ENCODE measurements at places on chromosomes 7 and 10. TPM values are rescaled to one million over a fixed set of nuclear protein-coding genes. Genes with fewer than 3 reads are reported as not detected.
A peak's percentile ranks its signal among the peaks of the same experiment; 100 is the strongest.

CHN2 gene
- not detected for total RNA-seq

CCDC146 gene
- 2.1 TPM for total RNA-seq

SPDYE2 gene
- not detected for total RNA-seq

NEUROD6 gene
- total RNA-seq: not detected

LIPJ gene
- total RNA-seq: not detected

WEE2 gene
- total RNA-seq: not detected

PARD3 gene
- total RNA-seq: 78.2 TPM

ZMYND11 gene
- 49.2 TPM for total RNA-seq

TFEC gene
- total RNA-seq: not detected

DNA sequence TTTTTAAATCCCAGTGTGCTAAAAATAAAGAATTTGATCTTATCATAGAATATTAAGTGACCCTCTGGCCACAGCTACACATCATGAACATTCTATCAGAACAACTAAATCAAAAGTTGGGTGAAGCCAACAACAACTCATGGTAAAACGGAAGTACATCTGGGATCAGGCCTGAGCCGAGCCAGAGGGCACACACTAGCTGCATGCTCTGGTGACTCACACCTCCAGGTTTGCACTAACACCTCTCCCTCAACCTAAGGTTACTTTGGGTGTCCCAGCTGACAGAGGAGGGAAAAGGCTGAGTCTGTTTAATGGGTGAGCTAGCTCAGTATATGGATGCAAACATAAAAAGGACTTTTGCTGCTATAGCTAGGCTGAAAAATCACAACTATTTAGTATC lies 281.6 kb downstream of the HGF start:
- peak; percentile 42 for DNase-seq

- DNase-seq: no peak
Observed at GRCh38 chr10:110378533-110379108, 73.9 kb upstream of the SMNDC1 start.

DNA sequence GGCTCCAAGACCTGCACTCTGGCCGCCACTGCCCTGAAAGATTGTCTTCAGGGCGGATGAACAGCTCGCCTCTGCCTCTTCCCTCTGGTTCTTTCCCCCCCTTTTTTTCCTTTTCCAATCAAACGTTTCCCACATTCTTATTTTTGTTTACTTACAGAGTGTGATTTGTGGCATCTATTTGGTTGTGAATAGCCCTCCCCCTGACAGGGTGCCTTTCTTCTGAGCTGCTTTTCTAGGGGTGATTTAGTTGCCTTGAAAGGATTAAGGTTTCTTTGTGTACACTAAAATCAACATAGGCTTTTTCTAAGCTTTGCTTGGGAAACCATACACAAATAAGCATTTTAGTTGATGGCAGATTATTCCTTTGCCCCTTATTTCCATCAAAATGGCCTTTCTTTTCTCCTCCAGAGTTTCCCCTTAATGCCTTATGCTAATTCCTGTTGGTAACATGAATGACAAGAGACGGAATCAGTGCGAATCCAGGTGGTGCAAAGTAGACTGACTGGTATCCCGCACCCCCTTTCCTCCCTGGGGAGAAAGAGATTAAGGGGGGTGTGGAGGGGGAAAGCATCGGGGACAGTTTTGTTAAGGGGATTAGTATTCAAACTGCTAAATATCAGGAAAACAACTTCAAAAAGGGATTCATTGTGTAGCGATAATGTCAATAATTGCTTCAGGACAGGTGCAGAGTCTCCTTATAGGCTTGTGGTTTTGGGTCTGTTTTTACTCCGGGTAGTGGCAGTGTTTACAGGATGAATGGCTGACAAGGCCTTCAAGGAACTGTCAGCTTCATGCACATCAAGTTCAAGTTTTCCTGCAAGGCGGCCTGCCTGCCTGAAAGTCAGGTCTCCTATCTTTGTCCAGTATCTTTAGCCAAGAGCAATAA lies 431.6 kb upstream of the GALNT17 start:
- no peak for DNase-seq

DNA sequence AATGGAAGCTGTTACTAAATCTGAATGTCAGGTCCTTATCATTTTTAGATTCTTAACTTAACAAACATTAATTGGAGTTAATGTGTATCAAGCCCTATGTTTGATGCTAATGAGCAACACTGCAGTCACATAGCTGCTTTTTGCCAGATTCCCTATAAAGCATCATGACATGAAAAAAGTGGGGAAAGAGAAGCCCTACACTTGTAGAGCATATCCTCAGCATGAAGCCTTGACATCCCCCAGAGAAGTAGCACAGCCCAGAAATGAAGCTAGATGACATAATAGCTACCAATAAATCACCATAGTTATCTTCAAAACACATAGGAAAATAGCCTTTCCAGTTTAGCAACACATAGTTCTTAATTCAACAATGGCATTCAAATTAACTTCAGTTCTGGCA lies 49.2 kb upstream of the CDK1 start:
- no peak for DNase-seq

- DNase-seq: no peak
Observed at GRCh38 chr7:103934508-103934907, 55.0 kb downstream of the RELN start.

- DNase-seq: no peak
Observed at GRCh38 chr10:21125471-21126228, 228.5 kb upstream of the NEBL start.

- no peak for DNase-seq
Observed at GRCh38 chr10:118209215-118209614, 132.9 kb downstream of the FAM204A start.

DNA sequence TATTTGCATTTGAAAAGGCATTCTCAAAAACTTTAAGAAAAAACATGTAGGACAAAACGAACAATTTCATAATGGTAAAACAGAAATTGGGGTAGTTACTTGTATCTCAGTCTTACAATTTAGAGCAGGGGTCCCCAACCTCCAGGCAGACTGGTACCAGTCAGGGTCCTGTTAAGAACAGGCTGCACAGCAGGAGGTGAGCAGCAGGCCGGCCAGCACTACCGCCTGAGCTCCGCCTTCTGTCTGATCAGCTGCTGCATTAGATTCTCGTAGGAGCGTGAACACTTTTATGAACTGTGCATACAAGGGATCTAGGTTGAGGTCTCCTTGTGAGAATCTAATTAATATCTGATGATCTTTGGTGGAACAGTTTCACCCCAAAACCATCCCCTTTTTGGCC lies 77.3 kb downstream of the SEMA3A start:
- no peak for DNase-seq

GRCh38 chr10:132929953-132930548 lies 12.3 kb downstream of the CFAP46 start:
- DNase-seq: no peak

- no peak for DNase-seq
Observed at GRCh38 chr10:48627984-48628609, 23.2 kb upstream of the ARHGAP22 start.

- DNase-seq: no peak
Observed at GRCh38 chr10:55837273-55837672, 523.8 kb downstream of the ZWINT start.

DNA sequence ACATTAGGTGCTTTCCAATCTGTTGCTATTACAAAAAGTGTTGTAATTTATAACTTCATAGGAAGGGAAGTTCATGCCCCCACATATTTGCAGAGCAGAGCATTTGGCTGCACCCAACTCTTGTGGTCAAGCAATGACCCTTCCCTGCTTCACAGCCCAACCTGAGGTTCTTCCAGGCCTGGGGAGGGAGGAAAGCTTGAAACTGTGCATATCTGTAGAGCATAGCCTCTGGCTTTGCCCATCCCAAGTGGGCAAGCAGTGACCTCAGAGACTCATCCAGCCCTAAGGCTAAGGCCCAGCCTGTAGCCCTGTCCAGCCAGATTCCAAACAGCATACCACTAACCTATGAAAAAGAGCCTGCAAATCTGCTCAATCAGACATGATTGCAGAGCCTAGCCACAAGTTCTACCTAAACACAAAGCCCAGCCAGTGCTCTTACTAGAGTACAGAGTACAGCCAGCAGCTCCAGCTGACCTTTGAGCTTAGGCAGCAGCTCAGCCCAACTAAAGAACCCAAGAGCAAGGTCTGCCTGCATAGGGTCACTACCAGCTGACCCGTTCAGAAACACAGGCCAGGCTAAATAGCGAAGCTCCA lies 14.4 kb upstream of the GSTK1 start:
- no peak for DNase-seq

DNA sequence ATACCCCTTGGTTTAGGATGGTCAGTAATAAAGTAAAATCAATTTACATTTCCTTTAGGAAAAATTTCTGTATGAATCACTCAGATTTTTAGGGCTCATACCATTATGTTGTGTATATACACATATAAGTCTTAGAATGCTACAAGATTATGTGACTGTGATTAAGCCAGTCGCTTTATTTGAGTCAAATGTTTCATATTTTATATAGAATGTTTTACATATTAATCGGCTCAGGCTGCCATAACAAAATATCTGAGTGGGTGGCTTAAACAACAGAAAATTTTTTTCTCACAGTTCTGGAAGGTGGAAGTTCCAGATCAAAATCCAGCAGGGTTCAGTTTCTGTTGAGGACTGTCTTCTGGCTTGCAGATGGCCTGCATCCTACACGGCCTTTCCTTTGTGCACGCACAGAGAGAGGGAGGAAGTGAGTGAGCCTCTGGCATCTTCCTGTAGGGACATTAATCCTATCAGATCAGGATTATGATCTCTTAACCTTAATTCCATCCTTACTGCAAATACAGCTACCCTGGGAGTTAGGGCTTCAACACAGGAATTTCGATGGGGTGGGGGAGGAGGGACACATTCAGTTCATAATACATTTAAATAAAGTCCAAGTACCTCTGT lies 198.0 kb downstream of the PHF14 start:
- DNase-seq: no peak

- DNase-seq: no peak
Observed at GRCh38 chr10:129704786-129705525, 237.9 kb downstream of the MGMT start.

DNA sequence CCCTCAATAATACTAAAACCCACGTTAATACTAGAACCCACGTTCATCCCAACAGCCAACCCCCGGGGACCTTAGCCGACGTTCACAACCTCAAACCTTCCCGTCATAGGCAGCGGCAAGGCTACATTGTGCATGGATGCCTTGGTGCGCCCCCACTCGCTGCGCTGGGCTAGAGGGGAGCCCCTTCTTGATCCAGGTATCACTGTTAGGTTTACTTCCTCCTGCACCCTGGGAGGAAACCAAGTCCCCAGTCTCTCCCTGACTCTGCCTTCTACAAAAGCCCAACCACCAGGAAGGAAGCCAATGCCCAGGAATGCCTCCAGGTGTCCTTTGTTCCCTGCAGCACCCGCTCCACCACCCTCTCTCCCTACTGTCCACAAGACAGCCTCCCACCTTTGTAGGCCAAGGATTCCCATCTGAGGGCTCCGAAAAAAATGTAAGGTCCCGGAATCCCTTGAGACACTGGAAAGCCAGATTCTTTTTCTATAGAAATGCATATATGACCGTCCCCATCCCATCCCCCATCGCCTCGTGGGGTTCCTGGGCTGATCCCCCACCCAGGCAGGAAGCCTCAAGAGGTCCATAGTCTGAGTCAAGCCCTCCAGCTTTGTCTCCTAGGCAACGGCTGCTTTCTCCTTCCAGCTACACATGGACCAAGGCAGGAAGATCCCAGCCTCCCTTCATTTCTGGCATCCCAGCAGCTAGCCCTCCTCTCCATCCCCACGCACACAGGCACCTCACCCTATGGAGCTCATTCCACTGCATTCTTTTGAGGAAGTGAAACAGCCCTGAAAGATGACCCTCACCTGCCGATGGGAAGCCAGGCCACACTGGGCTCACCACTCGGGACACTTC lies 25.2 kb downstream of the CTBP2 start:
- DNase-seq: no peak

GRCh38 chr10:53904506-53905241 lies 896.4 kb downstream of the PCDH15 start:
- DNase-seq: peak; percentile 97

DNA sequence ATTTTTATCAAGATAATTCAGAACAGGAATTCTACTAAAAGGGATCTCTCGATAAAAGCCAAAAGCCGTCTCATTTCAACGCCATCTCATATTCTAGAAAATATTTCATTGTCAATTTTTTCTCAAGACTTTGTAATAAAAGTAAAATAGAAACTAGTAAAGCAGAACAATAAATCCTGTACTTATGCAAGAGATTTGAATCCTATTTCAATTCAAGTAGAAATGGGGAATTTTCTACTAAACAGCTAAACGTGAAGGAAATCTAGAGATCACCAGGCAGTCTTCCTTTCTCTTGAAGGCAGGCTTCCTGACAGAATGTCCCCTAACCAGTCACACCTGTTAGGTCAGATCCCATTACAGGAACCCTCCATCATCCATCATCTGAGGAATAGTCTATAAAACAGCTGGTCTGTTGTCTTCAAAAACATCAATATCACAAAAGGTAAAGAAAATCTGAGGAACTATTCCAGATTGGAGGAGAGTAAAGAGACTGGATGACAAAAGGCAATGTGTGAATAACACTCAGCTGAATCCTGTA lies 23.7 kb downstream of the USP6NL start:
- peak; percentile 36 for DNase-seq

GRCh38 chr10:10055656-10056442 lies 961.8 kb upstream of the CELF2 start:
- DNase-seq: no peak

DNA sequence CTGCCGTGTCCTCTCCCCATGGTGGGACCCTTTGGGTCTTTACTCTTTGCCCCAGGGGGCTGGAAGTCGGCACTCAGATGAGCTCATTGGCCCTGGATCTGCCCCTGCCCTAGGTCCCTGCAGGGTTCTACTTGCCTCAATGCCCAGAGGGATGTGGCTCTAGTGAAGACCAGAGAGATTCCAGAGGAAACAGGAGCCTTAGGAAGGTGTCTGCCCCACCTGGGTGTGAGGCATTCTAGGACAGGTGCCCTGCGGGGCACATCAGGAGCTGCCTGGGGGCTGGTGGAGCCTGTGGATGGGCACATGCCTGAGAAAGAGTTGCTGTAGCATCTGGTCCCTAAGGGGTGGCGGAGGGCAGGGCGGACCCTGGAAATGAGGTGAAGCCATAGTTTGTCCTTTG lies 128.6 kb downstream of the ADCY1 start:
- DNase-seq: no peak

- no peak for DNase-seq
Observed at GRCh38 chr10:1788401-1788800, 51.1 kb upstream of the ADARB2 start.

- DNase-seq: no peak
Observed at GRCh38 chr7:155380976-155381851, 76.7 kb upstream of the EN2 start.

DNA sequence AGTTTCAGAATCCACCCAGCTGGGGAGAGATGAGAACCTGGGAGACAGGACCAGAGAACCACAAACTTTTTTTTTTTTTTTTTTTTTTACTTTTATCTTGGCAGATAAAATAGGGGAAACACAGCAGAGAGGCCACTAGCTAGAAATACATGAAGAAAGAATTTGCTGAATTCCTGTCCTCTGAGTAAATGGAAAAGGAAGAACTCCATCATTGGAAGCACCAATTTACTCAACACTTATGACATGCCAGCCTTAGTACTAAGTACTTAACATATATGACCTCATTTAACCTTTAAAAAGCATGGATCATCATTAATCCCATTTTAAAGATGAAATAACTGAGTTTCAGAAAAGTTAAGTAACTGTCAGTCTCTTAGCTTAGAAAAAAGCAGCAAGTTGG lies 343.0 kb upstream of the NPSR1 start:
- peak; percentile 64 for DNase-seq

- DNase-seq: no peak
Observed at GRCh38 chr10:127735156-127735555, 1.8 kb upstream of the FOXI2 start.

GRCh38 chr7:130384841-130385599 lies 4.7 kb downstream of the CPA1 start:
- DNase-seq: no peak
